Parietal lobe (tissue), 2 donors: ENCODE measurements at places on chromosomes 1 and 21. TPM values are rescaled to one million over a fixed set of nuclear protein-coding genes. Genes with fewer than 3 reads are reported as not detected.

The CFAP410 gene
- total RNA-seq = 15.3 TPM

The PDPN gene
- total RNA-seq = 7.8 TPM

The TFF2 gene
- total RNA-seq = not detected

The KRTAP21-1 gene
- total RNA-seq = not detected

The KIAA0319L gene
- 80.4 TPM for total RNA-seq

The RALGPS2 gene
- total RNA-seq = 82.3 TPM

The KRTAP19-3 gene
- not detected for total RNA-seq

The TIMM17A gene
- total RNA-seq = 41.3 TPM

The RHD gene
- not detected for total RNA-seq

The PTAFR gene
- total RNA-seq = 1.6 TPM

The SPRR5 gene
- total RNA-seq = not detected

The AIRE gene
- total RNA-seq = not detected

The ROR1 gene
- total RNA-seq = 2.5 TPM

The APCS gene
- not detected for total RNA-seq

The PIK3R3 gene
- total RNA-seq = 32.6 TPM

The PGBD5 gene
- total RNA-seq = 23.5 TPM

The PTCH2 gene
- total RNA-seq = 2.5 TPM

The OR6N1 gene
- not detected for total RNA-seq

The TSSK3 gene
- not detected for total RNA-seq

The OR2T11 gene
- not detected for total RNA-seq

The A3GALT2 gene
- total RNA-seq = not detected

The WLS gene
- total RNA-seq = 45.4 TPM

The EXOSC10 gene
- 90.1 TPM for total RNA-seq

The RPS6KA1 gene
- total RNA-seq = 3.4 TPM

The LHX8 gene
- 0.31 TPM for total RNA-seq

The PPM1J gene
- 3.4 TPM for total RNA-seq

The KLHDC8A gene
- 41.0 TPM for total RNA-seq

The HMGN2 gene
- total RNA-seq = 243 TPM

The CCDC185 gene
- total RNA-seq = not detected

The CLSTN1 gene
- total RNA-seq = 141 TPM

The MRPL55 gene
- 36.0 TPM for total RNA-seq

The ENSA gene
- total RNA-seq = 132 TPM

The PRKAA2 gene
- total RNA-seq = 31.3 TPM

The NPHS2 gene
- not detected for total RNA-seq
